ENCODE measurements at places on chromosomes 1 and 21.

GRCh38 chr1:54287176-54287650 lies 87.2 kb downstream of the MRPL37 start:
- peak; percentile 59 for DNase-seq

DNA sequence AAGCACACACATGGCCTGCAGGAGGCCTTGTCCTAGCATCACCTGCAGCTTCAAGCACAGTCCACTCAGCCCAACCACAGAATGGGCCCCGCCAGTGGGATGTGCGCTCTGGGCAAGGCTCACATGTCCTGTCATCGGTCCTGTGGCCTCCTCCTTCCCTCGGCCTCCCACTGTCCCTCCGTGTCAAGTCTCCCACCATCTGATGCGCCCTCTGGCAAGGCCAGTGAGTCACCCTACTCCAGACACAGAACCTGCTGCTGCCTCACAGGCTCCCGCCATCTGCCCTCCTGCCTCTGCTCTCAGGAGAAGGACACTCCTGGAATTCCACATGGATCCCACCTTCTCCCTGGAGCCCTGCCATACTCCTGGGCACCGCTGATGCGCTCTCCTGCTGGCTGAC lies 14.2 kb downstream of the KCNAB2 start:
- DNase-seq, result no peak

- DNase-seq, result no peak
These were observed 166.4 kb downstream of the PSMG1 start for GRCh38 chr21:39016740-39017315.

DNA sequence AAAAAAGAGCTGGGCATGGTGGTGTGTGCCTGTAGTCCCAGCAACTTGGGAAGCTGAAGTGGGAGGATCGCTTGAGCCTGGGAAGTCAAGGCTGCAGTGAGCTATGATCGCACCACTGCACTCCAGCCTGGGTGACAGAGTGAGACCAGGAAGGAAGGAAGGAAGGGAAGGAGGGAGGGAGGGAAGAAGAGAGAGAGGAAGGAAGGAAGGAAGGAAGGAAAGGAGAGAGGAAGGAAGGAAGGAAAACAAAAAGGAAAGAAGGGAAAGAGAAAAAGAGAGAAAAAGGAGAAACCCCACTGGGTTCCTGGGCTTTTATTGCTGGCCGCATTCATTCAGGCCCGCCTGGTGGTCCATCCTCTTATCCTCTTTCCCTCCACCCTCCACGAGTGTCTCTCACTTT lies 9.8 kb downstream of the SLC2A7 start:
- DNase-seq, result no peak

DNA sequence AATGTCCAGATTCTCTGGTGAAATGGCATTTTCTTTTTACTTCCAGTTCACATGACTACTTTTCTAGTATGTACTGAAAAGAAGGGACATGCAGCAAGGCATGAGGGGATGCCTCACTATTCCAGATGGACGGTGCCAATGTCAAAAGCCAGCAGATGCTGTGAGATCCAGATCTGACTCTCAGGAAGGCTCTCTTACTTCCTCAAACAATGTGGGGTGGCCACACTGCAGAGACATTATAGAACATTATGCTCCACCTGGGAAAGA lies 17.7 kb downstream of the CRYZ start:
- no peak for DNase-seq

DNA sequence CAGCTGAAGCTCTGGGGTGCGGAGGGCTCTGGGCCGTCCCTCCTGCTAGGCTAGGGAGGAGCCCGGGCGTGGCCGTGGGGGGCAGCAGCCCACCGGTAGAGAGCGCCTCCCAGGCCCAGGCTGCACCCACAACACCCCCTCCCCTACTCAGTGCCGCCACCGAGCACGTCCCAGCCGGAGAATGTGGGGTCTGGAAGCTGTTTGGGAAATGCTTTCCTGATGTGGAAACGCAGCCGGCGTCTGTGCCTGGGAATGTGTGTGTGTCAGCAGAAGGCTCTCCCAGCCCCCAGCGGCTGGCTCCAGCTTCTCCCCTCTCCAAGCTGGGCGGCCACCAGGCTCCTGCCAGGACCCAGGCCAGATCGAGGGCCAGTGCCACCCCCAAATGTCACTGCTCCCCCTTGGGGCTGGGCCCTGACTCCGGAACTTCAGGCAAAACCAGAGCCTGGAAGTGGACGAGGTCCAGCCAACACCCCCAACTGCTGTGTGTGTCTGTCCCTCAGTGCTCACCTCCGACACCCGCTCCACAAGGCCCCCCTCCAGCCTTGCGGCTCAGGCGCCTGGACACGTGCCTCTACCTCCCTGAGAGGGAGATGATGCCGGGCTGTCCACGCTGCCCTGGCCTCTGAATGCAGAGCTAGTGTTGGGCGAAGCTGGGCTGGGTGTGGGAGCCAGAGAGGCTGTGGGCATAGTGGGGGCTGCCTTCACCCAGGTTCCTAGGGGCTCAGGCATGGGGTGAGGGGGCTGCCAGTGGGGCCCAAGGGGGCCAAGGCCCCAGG lies 74.7 kb downstream of the MEGF6 start:
- no peak for DNase-seq

- DNase-seq, result no peak
These were observed 51.9 kb downstream of the DHX9 start for GRCh38 chr1:182890927-182891610.

DNA sequence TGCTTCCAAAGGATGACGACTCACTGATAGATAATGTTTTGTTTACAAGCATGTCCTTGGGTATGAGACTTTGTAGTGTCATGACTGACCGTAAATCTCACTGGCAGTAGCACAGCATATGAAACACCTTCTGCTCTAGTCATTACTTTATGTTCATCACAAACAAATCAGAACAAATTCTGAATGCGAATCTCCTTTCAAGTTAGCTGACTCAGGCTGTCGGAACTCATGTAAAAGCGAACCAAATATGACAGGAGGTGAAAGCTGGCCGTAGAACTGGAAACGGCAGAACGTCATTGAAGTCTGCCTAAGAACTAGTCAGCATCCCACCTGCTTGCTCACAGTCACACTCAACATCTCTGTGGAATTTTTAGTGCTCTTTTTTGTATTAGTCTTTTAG lies 143.9 kb downstream of the RGS7 start:
- no peak for DNase-seq

DNA sequence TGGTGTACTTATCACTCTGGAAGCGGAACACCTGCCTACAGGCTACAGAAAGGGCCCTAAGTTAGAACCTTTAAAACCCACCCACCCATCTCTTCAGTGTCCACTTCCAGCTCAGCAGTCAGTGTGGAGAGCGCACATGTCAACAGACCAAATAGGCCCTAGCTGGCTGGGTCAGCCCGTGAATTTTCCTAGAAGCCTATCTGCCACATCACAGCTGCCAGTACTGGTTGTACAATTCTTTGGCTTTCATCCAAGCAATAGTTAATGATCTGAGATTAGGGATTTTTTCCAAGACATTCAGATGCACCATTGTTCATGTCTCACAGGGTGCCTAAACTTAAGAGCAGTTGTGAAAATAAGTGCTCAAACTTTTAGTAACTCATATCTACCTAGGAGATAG lies 197.1 kb downstream of the KCNK2 start:
- DNase-seq, result no peak

DNA sequence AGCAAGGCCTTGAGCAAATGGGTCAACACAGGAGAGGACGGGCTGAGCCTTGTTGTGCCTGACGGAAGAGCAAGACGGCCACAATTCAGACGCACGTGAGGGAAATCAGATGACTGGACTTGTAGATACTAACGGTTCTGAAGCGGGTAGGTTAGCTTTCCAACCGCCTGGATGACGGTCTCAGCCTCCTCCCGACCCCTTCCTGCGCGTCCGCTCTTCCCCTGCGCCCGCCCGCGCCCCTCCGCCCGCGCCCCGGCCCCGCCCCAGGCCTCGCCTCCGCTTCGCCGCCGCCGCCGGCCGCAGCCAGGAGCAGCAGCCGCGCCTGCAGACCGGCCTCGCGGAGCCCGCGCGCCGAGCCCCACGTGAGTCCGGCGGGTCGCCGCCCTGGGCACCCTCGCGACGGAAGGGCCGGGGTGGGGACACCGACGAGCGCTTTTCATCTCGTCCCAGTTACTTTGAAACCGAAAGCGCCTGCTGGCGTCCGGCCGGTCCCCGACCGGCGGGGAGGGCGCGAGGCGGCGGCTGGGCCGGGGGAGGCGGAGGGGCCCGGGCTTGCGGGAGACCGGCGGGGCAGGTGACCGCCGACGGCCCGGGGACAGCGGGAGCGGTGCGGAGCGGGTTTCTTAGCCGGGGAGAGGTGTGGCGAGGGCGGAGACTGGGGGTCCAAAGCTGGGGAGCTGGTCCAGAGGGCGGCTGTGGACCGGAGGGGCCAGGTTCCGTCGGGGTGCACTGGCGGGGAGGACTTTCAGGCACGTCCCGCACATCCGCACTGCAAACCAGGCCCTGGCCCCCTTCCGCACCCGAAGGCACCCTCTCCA lies at the start of gene TRAF5:
TRAF5 (plus strand) TSS at position 306 of the 818 bp plus-strand sequence. CDS start 26,407 bp downstream, outside the sequence.
- DNase-seq, result peak; percentile 57

DNA sequence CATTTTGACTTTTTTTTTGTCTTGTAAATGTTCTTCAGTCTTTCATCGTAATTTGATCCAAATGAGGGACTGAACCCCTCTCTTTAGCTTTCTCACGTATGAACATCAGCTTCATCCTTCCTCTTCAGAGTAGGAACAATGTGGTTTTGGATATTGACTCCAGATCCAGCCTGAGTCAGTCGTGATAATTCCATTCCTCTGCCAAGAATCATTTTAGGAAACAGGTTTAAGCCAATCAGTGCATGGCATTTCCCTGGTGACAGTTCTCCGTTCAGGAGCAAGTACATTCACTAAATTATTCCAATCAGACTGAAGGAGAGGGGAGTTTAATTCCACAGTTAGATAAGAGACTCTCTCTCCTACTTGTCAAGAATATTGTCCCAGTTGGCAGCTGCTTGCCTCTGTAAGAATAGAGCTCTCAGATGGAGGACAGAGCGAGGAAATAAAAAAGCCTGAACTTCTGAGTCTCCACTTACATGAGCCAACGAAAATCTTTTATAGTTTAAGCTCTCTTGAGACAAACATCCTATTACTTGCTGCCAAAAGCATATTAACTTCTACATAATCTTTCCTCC lies 18.6 kb downstream of the RHOU start:
- no peak for DNase-seq

DNA sequence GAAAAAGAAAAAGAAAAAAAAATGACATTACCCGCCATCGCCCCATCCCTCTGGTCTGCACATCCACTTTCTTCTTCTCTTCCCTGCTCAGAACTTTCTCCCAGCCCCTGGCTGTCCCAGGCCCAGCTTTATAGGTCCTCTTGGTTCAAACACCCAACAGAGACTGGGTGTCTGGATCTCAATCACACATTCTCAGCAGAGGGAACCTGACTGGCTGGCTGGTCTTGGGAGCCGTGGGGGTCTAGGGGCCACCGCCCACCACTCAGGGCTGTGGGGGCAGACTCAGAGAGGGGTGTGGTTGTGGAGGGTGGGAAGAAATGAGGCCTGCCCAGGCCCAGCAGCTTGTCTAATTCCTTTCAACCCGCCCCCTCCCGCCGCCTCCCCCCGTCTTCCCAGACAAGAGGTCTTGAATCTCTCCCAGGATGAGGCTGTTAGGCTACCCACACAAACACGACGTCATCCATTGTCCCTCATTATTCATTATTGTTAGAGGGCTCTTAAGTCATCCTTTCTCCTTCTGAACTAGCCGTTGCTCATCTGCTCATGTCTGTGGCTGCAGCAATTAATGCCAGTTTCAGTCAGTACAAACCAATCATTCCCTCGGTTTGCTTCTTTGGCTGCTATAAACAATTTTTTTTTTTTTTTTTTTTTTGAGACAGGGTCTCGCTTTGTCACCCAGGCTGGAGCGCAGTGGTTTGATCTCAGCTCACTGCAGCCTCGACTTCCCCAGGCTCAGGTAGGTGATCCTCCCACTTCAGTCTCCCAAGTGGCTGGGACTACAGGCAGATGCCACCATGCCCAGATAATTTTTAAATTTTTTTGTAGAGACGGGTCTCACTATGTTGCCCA lies 40.6 kb upstream of the CLIC4 start:
- no peak for DNase-seq

GRCh38 chr1:211522804-211523203 lies 30.8 kb upstream of the RD3 start:
- DNase-seq, result no peak

- DNase-seq, result no peak
These were observed at the start of gene CD53 for GRCh38 chr1:110872745-110873720. Gene CD53, plus strand, starts transcription at chr1:110873148. Its CDS starts 18,261 bp downstream, at chr1:110891409.

DNA sequence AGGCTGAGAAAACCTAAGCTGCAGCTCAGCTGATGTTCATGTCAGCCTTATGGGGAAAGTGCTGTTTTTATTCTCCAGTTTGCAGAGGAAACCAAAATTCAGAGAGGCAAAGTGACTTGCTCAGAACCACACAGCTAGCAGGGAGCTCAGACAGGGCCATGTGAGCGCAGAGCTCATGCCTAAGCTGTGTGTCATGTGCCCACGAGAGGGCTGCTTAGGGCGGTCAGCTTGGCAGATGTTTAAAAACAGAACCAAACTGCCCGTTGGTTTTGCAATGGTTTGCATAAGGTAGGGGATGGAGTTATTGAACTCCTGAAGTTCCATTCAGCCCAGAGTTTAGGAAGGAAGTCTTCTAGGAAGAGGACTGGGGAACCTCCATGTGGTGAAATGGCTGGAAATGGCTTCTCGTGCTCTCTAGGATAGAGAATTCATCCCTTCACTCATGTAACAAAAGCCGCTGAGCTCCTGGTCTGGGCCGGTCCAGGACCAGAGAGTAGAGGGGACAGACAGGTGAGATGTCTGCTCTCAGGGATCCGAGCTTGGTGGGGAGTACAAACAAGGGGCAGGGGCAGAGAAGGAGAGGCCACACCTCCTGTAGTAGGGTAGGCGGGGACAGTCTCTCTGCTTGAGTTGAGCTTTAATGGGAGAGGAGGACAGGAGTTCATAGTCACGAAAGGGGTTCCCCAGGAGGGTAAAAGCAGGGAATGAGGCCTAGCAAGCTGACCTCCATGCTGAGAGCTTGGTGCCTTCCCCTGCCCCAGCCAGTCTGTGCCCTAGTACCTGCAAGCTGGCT lies 46.9 kb downstream of the ARHGEF10L start:
- DNase-seq, result no peak

DNA sequence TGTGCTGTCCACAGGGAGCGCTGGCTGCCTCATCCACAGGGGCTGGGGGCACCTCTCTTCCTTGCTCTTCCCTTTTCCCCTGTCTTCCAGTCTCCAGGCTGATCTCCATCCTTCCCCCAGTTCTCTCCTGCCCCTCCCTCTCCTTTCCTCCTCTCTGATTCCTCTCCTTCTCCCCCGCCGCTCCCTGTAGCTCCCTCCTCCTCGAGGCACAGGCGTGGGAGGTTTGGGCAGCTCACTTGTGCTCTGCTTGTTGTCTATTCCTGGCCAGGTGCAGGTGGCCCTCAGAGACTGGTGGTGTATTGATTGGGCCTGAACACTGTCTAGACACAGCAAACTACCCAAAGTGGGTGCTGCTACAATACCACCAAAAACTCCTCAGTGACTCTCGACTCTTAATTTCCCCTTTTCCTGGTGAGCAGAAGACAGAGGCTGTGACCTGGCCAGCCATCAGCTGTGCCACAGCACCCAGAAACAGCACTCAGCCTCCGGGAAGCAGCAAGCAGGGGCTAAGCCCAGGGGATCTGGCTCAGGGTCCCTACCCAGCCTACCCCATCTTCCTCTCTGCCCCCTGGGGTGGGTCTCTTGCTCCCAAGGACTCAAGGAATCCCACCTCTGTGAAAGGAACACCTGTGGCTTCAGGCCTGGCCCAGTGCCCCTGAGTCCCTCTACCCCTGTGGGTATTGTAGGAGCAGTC lies 93.3 kb downstream of the DDX20 start:
- no peak for DNase-seq

- no peak for DNase-seq
These were observed 25.2 kb downstream of the COA7 start for GRCh38 chr1:52672946-52673345.

All from stimulated activated CD4-positive, alpha-beta T cell treated with anti-CD3 and anti-CD28 coated beads, Interleukin-4, amount 100 ng/mL, for 1 hour (primary cell).